Caco-2 (cell line): ENCODE measurements at places on chromosomes 4 and X. TPM values are rescaled to one million over a fixed set of nuclear protein-coding genes. Genes with fewer than 3 reads are reported as not detected.
A peak's percentile ranks its signal among the peaks of the same experiment; 100 is the strongest.

Gene SORBS2
- total RNA-seq = 47.7 and 59.7 TPM in 2 replicates

DNA sequence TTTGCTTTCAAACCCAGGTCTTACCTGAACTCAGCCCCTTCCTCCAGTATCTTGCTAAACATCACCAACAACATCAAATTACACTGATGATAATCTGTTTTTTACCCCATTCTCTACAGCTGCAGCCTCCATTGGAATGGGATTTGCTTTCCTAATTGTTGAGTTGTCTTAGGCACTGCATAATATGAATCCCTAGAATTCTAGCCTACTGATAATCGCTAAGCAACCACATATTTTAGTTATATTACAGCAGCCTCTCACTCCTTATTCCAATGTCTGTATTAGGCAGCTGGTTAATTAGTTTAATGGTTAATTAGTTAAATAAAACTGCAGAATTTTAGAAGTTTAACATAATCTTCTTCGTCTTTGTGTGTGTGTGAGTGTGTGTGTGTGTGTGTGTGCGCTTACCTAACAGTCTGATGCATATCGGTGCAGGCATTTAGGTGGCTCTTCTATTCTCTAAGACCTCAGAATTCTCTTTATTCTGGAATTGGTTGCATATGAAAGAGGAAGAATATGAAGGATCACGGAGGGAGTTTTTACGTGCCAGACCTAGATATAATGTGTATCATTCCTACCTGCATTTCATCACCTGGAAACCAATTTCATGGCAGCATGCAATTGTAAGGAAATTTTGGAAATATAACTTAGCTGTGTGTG, 5.3 kb upstream of the COMMD8 start:
- DNase-seq = no peak

Gene PRDM5
- total RNA-seq = 13.0 and 14.3 TPM in 2 replicates

- no peak for DNase-seq
Measured at GRCh38 chr4:168758351-168758876, 251.6 kb downstream of the CBR4 start.

GRCh38 chr4:101584306-101584705, 206.2 kb upstream of the BANK1 start:
- no peak for DNase-seq

- DNase-seq = peak; percentile 38
Measured at GRCh38 chrX:41180194-41180908, 95.1 kb downstream of the USP9X start.

- DNase-seq = no peak
Measured at GRCh38 chrX:1212532-1212931, at the start of gene CRLF2. Gene CRLF2, minus strand, starts transcription at chrX:1212649. Its CDS starts 15 bp downstream, at chrX:1212634.

Gene GRIA2
- not detected in 2 replicates for total RNA-seq

Gene PHKA1
- total RNA-seq = 3.8 and 5.1 TPM in 2 replicates

Gene GASK1B
- 42.5 and 48.5 TPM in 2 replicates for total RNA-seq

DNA sequence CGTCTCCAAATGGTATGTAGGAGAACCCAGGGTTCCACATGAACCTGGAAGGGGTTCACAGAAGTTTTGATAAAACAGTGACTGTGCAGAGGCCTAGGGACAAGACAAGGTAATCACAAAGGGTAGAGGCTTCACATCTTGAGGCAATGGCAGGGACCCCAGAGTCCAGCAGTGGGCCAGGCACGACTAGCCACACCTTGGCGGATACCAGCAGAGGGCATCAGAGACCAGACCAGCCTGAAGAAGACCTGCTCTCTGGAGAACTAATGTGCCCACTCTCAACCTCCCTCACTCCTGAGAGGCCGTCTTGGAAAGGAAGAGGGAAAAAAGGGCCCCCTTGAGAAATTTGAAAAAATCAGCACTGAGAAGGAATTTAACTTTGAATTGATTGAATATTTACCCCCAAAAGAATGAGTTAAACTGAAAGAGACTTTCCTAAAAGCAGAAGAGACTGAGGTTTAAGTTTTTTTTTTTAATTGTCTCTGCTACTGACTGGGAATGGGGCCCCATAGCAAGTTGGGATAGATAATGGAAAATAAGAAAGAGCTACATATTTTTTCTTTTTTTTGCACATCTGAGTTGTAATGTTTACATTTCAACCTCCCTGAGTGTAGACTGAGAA, 243.8 kb upstream of the JADE1 start:
- DNase-seq = peak; percentile 70

DNA sequence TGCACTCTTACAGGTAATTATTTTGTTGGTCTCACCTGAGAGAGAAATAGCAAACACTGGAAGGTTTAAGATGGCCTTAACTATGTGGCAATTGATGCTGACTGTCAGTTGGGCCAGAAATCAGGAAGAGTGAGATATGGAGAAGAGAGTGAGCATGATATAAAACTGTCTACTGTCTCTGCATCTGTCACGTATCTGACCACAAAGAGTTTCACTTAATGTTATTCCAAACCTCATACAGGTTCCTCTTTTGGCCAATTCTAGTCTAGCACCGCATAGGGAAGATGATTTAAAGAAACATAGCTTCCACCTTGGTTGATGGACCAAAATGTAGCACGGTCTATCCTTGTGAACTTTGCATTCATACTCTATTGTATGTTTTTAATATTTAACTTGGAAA, 381.0 kb upstream of the BOD1L1 start:
- DNase-seq = no peak
